ENCODE measurements at places on chromosomes 11 and 22. TPM values are rescaled to one million over a fixed set of nuclear protein-coding genes. Genes with fewer than 3 reads are reported as not detected.

Gene IGSF9B
- total RNA-seq, result 44.1 TPM

Gene MN1
- 7.7 TPM for total RNA-seq

Gene KCNQ1
- 41.8 TPM for total RNA-seq

Gene HIKESHI
- 48.1 TPM for total RNA-seq

Gene NRXN2
- total RNA-seq, result 0.71 TPM

GRCh38 chr11:45457649-45458048 lies 171.5 kb upstream of the SYT13 start:
- H3K36me3 ChIP-seq, result no peaks in the 10 kb centered on the region
- peaks cover 27% of the 10 kb centered on the region for H3K27me3 ChIP-seq
- no peak for DNase-seq
- H3K4me3 ChIP-seq, result no peak overlapping the region
- H3K27ac ChIP-seq, result no peak overlapping the region

- H3K4me1 ChIP-seq, result peaks cover 24% of the 10 kb centered on the region
- no peak overlapping the region for H3K27ac ChIP-seq
- H3K4me3 ChIP-seq, result no peak overlapping the region
- H3K27me3 ChIP-seq, result no peaks in the 10 kb centered on the region
- no peak for DNase-seq
- no peaks in the 10 kb centered on the region for H3K36me3 ChIP-seq
Observed at GRCh38 chr11:96147906-96148486, 195.0 kb downstream of the MAML2 start.
